Stimulated activated CD8-positive, alpha-beta memory T cell treated with anti-CD3 and anti-CD28 coated beads, Interleukin-4, amount 100 ng/mL, for 4 hours (primary cell): ENCODE measurements at places on chromosomes 1 and 21.

DNA sequence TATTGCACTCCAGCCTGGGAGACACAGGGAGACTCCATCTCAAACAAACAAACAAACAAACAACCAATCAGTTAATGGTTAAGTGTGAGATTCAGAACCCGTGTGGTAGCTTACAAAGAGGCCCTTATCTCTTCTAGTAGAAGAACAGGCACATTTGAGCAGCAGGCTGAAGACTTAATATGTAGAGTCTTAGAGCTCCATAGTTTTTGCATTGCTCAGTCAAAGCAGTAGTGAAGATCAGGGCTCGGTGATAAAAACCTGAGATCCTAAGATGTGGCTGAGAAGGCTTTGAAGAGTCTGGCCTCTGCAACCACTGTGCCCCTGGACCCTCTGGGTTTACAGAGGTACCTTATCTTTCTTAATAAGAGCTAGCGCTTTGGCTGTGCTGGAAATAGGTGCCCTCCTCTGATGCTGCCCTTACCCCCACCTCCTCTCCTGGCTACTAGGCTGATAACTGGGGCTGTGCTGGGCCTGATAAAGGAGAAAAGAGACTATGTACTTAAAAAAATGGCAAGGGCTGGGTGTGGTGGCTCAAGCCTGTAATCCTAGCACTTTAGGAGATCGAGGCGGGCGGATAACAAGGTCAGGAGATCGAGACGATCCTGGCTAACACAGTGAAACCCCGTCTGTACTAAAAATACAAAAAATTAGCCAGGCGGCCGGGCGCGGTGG, 10.5 kb upstream of the UCK2 start:
- DNase-seq: no peak

DNA sequence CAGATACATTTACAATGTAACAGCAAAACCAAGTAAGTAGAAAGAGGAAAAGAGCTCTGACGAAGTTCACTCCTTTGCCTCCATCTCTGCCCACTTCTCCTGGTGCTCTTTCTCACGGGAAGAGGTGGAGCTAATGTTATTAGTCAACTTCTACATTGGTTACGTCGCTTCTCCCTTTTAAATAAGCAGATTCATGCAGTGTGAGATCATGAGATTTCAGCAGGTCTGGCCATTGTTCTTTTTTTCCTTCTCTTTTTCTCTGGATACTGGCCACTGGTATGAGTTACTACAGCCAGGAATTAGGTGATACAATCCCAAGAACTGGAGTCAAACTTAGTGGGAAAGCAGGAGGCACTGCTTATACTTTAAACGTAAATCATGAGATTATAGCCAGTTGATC, 207.1 kb downstream of the AKT3 start:
- no peak for DNase-seq

GRCh38 chr1:156804572-156805243, 11.9 kb downstream of the SH2D2A start:
- no peak for DNase-seq

GRCh38 chr1:215589650-215590435, 22.7 kb downstream of the KCTD3 start:
- no peak for DNase-seq

- no peak for DNase-seq
These were observed 171.8 kb downstream of the PHTF1 start for GRCh38 chr1:113587475-113587874.

DNA sequence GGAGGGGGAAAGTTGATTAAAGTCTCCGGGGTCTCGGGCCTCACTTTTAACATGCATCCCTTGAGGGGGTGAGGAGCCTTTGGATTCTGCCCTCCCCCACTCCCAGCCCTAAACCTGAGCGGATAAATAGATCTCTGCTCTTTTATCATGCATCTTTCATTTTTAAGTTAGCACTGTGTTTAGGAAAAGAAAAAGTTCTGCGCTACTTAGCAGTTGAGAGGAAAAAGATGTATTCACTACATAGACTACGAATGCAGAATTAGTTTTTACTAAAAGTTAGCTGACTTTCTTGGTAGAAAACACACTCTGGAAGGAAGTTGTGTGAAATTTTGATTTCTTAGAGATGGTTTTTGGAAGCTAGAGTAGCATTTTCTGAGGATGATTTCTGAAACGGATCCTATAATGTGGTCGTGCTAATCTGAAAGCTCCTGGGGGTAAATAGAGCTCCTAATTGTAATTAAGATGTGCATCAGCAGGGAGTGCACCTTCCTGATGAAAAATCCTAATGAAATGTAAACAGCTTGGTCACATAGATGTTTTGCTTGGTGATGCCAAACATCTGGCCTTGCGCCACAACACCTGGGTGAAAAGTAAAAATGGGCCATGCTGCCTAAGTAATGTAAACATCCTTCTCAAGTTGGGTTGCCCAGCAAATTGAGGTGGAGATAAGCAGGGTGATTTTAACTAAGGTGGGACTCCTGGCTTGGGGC, 1.8 kb downstream of the ROR1 start:
- DNase-seq: no peak

DNA sequence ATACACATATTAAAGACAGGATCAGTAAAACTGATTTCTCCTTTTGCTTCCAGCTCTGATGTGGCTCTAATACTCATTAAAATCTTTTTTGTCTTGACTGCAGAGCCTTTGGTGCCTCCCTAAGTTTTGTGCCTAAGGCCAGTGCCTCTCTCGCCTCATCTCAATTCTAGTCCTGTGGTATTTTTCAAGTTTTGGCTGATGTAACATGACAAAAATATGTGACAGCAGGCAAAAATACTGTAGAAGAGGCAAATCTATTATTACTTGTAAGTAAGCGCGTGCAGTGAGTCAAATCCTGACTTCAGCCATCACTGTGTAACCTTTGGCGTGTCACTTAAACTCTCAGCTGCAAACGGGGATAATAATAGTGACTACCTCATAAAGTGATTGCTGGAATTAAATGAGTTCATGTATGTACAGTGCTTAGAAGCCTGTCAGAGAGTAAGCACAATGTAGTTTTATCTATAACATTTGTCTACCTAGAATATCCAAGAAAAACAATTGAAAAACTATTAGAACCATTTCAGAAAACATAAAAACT, 74.0 kb downstream of the MAB21L3 start:
- no peak for DNase-seq

DNA sequence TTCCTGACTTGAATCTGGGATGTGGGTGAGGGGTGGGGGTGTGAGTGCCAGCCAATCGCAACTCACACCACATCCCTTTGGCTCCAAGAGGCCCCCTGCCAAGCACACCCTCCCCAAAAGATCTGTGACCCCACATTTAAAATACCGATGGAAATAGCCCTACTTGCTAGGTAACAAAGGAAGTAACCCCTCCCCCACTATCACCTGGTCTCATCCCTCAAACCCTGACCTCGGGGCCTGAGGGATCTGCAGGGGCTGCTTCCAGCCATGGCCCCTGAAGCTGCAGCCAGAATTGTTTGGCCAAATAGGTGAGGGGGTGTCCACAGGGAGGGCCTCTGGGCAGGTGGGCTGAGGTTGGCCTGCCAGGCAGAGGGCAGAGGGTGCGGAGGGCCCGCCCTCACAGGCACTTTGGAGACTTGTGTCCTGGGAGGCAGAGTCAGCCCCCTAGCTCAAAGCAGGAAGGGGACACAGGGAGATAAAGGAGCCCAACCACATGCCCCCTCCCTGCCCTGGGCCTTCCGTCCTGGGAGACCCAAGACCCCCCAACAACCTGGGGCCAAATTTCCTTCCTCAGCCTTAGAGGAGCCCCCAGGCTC, 37.2 kb downstream of the SDC3 start:
- DNase-seq: no peak

DNA sequence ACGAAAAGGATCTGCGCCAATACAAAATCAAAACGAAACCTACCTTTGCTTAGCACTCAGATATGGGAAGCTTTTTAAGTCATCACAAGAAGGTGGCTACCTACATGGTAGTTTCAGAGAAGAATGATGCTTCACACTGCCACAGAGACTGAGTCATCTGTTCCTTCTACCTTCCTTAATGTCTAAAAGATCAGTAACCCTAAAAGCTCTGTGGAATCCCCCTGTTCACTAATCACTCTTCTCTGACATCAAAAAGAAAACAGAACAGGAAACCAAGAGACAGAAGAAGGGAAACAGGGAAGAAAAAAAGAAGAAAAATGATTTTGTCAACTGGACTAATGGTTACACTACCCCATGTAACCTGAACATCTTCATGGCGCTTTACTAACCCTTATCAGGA, 177.2 kb downstream of the SMYD3 start:
- no peak for DNase-seq

- DNase-seq: no peak
These were observed 29.7 kb downstream of the PADI2 start for GRCh38 chr1:17089506-17089905.

- DNase-seq: no peak
These were observed 839.9 kb downstream of the USP25 start for GRCh38 chr21:16569679-16570078.

GRCh38 chr1:15985611-15986297, 9.9 kb upstream of the ZBTB17 start:
- DNase-seq: no peak

- DNase-seq: no peak
These were observed 2.7 kb downstream of the ATF3 start for GRCh38 chr1:212611000-212611948.

GRCh38 chr1:204930155-204930523, 59.5 kb downstream of the NFASC start:
- no peak for DNase-seq

DNA sequence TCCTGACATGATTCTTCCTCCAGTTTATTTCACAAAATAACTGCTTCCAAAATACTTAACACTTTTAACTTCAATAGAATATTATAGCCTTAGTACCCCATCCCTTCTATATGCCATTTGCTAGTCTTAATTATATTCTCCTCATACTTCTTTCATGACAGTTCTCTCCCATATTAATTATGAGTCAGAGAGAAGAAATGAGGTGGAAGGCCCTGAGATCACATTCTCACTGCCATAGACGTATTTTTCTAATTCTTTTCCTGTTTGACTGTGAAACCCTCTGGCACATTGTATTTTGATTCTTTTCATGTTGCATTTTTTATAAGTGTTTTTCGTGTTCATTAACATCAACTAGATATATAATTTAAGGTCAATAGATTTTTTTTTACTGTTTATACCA, 88.4 kb downstream of the GTF2B start:
- no peak for DNase-seq

DNA sequence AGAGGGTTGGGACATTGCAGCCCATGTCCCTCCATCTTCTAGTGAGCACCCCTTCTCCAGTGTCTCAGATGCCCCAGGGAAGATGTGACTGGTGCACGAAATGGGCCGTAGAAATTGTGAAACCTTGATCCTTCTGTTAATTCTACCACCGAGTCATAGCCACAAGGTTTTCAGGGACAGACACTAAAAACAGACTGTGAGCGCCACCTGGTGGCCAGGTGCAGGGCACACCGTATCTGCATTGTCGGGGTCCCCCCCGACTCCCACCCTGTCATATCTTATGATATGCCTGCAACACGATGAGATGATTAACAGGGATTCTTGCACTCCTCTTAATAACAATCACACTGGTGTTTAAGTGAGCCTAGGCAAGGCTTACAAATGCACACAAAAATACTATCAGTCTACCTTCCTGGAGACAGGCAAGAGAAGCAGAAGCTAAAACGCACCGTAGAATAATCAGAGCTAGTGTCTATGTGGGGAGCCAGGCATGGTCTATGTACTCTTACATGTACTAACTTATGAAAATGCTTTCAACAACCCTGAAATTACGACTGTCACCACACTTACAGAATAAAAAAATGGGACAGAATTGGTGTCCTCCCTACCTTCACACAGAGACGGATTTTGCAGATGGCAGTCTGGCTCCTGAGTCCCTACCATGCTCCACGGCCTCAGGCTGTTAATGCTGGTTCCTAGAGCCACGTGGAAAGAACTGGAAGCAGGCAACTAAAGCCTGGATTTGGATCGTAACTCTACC, 57.9 kb downstream of the FHAD1 start:
- DNase-seq: peak; percentile 23

DNA sequence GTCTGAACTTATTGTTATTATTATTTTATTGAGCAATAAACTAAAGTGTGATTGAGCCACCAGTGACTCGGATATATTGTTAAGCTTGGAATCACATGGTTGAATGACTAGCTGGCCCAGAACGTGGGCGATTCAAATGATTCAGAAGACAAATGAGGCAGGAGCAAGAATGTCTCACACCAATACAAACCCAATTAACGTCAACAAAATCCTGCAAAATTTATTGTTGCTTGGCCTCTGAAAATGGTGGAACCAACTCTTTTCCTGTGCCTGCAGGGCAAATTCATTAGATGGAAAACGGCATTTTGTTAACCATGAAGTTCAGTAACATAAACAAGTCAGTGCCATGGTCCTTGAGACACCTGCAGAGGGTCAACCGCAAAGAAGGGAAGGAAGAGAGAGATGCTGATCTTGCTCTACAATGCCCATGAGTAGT, 482.0 kb downstream of the SETD4 start:
- no peak for DNase-seq

GRCh38 chr1:233032916-233033315, 82.5 kb downstream of the NTPCR start:
- no peak for DNase-seq

DNA sequence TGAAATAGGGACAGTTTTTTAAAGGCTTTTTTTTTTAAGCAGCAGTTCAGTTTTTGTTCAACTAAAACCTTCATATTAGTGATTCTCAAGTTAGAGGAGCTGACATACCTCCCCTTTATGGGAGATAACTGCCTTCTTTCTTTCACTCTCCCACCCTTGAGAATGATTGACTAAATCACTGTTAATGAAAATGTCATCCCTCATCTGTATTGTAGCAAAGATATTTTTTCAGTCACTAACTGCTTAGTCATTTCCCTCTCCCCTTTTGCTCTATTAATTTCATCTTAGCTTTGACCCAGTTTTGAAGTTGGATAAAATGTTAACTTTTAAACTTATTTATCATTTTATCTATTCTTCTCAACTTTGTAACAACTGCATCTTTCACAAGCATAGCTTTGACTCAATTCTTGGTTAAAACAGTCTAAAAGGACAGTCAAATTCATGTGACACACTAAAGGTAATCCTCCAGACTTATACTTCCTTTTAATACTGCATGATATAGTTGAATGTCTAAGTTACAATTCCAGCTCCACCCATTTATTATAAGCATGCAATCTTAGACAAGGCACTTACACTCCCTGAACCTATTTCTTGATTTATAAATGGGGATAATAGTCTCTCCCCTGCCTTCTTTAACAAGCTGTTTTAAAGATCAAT, 17.1 kb downstream of the CAPZA1 start:
- DNase-seq: no peak

GRCh38 chr21:31974454-31974985, 101.7 kb downstream of the HUNK start:
- no peak for DNase-seq

- DNase-seq: no peak
These were observed 2.1 kb downstream of the TAF12 start for GRCh38 chr1:28640766-28641165.

- DNase-seq: no peak
These were observed 9.0 kb upstream of the KCNE2 start for GRCh38 chr21:34354836-34355235.

- DNase-seq: no peak
These were observed 3.4 kb upstream of the ROR1 start for GRCh38 chr1:63770381-63770780.

GRCh38 chr1:64052777-64053176, 150.6 kb upstream of the UBE2U start:
- no peak for DNase-seq

- DNase-seq: no peak
These were observed 55.8 kb upstream of the CLDN14 start for GRCh38 chr21:36535618-36536241.

GRCh38 chr1:91535441-91535840, 34.8 kb downstream of the CDC7 start:
- DNase-seq: no peak

GRCh38 chr1:35727434-35728040, 8.9 kb upstream of the C1orf216 start:
- DNase-seq: no peak
